Fibroblast of the aortic adventitia (primary cell): ENCODE measurements at places on chromosomes 7 and 10. TPM values are rescaled to one million over a fixed set of nuclear protein-coding genes. Genes with fewer than 3 reads are reported as not detected.

PLAC9 gene
- total RNA-seq = 32.1 and 78.7 TPM in 2 replicates

ZPBP gene
- not detected in 2 replicates for total RNA-seq

FOXI2 gene
- not detected in 2 replicates for total RNA-seq

MUC3A gene
- 0.16 TPM in 1 of 2 replicates, not detected in the other for total RNA-seq

LRRN3 gene
- total RNA-seq = 2.7 and 5.0 TPM in 2 replicates

GPR141 gene
- not detected in 2 replicates for total RNA-seq
